ENCODE measurements at places on chromosomes 3 and 15.

- DNase-seq: peak; percentile 27
Observed at GRCh38 chr3:25723802-25724201, 59.1 kb upstream of the TOP2B start.

DNA sequence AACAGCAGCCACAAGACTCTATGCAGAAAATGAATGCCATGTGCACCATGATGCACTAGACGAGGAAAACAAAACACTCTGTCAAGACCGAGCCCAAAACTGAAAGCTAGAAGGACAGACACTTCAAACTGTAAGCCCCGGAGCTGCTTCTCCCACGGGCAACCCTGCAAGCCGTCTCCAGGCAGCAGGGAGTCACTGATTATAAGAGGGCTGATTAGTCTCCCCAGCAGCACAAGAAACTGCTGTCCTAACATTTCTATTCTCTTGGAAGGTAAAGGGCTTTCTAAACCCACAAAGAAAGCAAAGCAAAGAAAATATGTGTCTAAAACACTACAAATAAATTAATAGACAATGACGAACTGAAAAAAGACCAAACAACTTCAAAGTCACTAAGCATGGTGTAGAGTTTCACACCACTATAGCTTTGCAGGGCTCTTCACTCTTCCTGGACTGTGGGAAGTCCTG is 15.5 kb downstream of the TBC1D2B start:
- peak; percentile 52 for DNase-seq

DNA sequence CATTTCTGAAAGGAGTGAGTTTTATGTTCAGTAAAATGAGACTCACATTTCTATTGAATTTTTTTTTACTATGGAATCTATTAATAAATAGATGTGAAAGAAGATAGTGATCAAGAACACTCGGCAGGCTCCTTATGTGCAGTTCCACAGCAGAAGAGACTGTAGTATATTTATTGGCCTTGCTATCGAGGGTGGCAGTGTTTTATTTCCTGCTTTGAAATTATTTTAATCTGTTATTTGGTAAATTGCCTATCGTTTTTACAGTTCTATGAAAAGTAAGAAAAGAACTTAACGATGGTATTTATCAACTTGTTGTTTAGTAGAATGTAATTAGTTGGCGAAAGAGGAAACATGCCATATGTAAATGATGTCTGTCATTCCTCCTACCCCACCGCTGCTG is 238.3 kb downstream of the NLGN1 start:
- no peak for DNase-seq

- no peak for DNase-seq
Observed at GRCh38 chr15:98282656-98283332, 322.3 kb downstream of the ARRDC4 start.

DNA sequence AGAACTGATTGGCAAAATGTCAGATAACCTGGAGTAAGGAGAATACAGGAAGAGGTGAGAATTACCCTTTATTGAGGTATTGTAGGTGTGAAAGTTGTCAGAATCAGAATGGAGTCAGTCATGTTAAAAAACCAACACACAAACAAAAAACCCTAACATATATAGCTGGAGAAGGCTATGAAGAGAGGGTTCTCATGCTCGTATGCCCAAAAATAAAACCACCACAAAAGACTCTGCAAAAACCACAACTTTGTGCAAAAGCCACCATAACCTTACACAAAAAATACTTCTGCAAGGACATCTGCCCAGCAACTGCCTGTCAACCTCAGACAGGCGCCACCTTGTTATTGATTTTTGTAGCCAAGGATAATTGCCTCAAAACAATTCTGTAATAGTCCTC is 136.0 kb downstream of the CD47 start:
- no peak for DNase-seq

DNA sequence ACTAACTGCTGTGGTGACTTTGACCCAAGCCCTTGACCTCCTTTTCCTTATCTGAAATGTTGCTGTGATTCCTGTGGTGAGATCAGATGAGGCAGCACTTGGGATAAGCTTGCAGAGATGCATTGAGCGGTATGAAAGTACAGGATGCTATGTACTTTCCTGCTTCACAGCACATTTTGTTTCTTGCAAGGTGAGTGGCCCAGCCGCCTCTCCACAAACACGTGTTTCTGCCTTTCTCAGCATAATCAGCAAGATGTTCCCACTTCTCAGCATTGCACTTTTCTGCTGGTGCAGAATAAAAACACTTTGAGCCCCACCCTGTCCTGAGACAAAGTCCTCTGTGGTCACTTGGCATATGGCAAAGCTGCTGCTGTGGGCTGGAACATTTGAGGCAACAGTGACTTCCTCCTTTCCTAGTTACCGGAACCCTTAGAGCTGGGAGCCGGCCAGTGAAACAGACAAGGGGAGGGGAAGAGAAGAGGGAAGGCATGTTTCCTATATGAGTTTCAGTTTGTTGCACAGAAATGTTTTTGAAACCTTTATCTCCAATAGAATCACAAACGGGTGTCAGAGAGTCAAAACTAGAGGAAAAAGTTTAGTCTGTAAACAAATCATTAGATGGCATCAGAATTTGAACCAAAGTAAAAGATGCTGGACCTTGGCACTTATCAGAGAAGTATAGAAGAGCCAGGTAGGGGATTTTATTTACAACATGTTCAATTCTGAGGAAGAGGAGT is 5.0 kb downstream of the NUDT16 start:
- no peak for DNase-seq

DNA sequence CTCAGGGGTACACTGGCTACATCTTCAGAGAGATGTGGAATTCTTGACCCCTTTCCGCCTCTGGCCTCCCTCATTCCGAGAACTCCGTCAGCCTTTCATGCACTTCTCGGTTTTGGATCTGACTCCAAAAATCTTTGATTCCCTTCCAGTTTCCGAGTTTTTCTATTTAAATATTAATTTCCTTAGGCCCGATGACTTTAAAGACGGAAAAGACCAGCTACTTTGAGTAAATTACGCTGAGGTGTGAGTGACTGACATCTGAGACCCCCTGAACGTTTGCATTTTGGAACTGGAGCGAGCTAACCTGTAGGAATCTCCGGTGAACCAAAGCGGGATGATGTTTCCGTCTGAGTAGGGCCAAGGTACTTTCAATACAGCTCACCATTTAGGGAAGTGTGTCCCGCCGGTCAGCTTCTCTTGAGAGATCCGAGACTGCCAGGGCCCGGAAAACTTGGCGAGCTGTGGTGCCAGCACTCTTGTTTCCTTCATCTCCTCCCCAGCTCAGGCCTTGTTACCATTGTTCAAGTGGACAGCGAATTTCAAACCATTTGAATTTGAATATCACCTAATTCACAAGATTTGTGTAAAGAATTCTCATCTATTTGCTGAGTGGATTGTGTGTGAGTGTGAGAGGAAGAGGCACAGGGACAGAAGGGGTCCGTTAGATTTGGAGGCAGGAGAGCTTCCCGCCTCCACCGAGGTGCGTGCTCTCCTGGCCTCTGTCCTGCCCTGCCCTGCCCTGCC is 5.4 kb downstream of the SOX14 start:
- peak; percentile 10 for DNase-seq

DNA sequence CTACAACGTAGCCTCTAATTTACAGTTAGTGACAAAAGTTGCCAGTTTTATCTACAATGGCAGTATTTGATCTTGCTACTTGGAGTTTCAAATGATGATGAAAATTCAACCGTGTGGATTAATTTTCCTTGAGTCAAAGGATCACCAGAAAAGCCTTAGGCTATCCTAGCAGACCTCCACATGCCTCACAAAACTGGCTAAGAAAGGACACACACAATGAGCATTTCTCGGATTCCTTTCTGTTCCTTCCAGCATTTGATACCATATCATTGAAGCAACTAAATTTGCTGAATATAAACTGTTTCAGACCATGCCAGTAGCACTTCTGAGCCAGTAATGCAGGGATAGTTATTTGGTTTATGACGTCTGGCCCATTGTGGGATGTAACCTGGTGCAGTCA is 587.4 kb upstream of the MDFIC2 start:
- no peak for DNase-seq

- no peak for DNase-seq
Observed at GRCh38 chr3:37955918-37956707, 34.5 kb upstream of the VILL start.

- no peak for DNase-seq
Observed at GRCh38 chr3:196193736-196194541, 17.3 kb downstream of the ZDHHC19 start.

DNA sequence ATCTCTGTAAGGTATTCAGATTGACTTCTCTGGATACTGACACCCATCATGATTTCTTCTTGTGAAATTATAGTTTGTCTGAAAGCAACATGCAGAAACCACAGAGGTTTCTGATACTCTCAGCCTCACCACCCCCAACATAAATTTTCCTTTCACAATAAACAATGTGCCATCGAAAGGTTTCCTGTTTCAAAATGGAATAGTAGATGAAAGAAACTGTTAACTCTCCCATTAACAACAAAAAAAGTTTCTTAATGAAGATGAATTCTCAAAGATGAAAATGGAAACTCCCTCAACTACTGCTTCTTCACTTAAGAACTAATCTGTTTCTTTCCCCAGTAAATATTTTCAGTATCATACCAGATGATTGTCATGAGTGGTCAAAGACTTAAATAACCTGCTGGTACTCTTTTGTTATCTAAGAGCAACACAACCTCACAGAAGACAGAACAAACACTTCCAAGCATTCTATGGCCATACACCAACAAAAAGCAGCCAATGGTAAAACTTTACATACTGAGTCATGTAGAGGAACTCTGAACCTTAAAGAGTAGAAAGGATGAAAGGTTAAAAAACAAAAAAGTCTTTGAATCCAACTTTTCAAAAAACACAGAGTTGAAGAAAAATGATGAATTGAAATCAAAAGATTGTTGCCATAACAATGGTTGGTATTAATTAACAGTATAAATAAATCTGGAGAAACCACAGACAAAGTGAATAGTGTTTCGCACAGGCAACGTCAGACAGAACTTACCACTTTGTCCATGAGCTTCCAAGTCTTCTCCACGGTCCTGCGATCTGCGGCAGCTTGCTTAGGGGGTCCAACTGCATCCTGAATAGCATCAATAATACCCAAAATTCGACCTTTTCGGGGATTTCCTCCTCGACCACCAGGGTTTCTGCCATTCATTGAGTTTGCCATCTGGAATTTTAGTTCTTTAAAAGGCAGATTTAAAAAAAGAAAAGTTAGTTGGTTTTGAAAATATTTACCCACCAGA is 1.9 kb downstream of the CBLB start:
- DNase-seq: peak; percentile 48

DNA sequence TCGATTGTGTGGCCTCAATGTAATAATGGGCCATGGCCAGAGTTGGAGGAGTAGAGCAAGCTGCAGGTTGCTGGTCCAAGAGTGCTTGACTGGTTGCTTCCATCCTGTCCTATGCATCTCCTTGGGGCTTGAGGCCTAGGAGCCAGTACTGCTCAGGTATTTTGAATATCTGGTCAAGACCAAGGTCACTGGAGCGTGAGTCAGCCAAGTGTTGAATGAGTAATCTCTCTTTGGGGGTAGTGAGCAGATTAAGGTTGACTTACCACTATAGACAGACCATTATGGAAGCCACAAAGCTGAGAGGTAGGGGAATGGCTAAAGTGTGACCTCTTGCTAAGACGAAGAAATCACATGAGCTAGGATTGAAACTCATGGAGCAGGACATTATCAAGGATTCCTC is 9.4 kb upstream of the PARP6 start:
- no peak for DNase-seq

GRCh38 chr15:90294601-90295269 is 29.3 kb downstream of the NGRN start:
- DNase-seq: no peak

- DNase-seq: no peak
Observed at GRCh38 chr3:123778991-123779622, 105.0 kb downstream of the MYLK start.

- no peak for DNase-seq
Observed at GRCh38 chr3:149449799-149450198, 24.7 kb upstream of the TM4SF4 start.

- DNase-seq: no peak
Observed at GRCh38 chr3:170765419-170766078, 104.4 kb downstream of the RPL22L1 start.

DNA sequence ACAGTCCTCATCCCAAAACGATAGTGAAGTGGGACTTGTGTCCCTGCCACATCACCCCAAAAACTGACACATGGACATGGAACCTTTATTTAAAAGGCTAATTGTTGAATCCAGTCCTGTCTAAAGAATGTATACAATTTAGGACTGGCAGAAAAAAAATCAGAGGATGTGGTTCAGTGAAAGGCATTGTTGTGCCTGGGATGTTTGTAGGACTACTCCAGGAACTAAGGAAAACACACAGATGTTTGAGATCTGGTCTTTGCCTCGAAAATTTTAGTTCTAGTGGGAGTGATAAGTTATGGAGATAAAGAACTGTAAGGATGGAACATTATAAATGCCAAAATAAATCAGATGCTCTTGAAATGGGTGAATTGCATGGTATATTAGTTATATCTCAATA is 27.2 kb downstream of the VGLL4 start:
- DNase-seq: no peak

DNA sequence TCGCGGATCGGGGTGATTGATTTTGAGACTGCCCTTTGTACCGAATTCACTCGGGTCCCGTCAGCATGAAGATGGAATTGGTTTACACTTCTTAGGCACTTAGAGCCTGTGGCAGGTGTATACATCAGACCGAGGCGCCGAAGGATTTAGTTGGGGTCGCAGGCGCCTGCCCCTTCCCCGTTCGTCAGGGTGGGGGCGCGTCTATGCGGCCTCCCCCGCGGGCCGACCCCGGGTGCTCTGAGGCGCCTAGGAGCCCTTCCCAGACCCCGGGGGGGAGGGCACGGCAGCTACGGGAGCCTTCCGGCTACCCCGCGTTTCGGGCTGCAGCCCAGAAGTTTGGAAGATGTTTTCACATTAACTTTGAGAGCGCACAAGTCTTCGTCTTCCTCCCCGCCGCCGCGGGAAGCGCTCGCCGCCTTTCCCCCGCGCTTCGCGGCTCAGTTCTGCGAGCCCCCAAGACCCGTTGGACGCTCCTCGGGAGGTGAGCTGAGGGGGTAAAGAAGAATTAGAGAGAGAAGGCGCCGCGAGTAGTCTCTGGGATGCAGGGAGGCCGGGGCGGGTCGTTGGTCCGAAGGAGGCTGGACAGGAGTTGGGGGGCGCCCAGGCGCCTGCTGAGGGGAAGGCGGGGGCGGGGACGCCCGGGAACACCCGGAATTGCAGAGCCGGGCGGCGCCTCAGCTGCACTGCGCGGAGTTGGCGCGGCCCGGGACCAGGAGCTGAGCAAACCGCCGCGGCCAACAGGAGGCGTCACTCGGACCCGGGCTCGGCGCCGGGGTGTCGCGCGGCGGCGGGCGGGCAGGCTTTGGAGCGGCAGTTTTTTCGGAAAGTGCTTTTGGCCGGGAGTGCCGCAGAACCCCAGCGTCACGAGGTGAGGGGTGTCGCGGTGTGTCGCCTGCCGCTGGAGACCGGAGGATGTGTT is 780 bp downstream of the TIPARP start:
- peak; percentile 46 for DNase-seq

DNA sequence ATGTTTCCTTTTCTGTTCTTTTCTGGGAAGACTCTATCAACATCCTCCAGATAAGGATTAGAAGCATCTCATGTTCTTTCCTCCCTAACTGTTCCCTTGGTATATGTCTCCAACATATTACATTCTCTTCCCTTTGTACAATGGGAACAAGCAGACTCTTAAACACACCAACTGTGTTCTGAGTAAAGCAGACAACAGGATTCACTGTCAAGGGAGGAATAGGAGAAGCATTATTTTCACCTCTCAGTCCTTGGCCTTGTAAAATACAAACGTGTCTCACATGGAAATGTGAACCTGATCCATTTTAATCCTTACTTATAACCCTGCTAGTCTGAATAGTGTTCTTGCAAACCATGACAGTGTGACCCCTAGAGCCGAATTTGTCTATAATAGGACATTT is 19.6 kb downstream of the GYG1 start:
- no peak for DNase-seq
